ENCODE measurements at places on chromosomes 7 and 10.

DNA sequence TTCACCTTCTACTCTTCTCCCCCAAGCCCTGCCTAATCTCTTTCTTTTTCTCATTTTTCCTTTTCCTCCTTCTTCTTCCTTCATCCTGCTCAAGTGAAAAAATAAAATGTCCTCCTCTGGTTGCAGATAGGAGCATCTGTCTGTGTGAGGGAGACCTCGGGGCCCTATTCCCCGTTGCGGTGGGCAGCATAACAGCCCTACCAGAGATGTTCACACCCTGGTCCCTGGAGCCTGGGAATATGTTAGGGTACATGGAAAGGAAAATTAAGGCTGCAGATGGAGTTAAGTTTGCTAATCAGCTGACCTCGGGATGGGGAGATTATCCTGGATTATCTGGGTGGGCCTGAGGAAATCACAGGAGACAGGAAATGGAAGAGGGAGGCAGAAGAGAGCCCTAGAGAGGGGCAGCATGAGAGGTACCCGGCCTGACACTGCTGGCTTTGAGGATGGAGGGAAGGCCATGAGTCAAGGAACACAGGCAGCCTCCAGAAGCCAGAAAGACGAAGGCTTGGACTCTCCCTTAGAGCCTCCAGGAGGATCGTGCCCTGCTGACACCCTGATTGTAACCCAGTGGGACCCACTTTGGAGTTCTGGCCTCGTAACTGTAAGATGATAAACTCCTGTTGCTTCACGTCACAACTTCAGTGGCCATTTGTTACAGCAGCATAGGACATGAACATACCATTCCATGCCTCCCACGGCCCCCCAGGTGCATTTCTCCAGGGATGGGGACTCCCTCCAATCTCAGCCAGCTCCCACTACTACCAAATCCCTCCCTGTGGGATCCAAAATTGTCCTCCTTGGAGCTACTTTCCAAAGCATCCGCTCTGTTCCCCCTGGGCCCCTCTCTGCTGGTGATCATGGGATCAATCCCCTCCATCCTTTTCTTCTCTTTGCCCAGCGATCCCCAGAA lies 39.0 kb upstream of the ZMIZ1 start:
- DNase-seq, result no peak

GRCh38 chr10:85003083-85003482 lies 674.7 kb downstream of the CCSER2 start:
- no peak for DNase-seq

- DNase-seq, result no peak
Measured at GRCh38 chr7:16564909-16565426, 38.3 kb downstream of the LRRC72 start.

DNA sequence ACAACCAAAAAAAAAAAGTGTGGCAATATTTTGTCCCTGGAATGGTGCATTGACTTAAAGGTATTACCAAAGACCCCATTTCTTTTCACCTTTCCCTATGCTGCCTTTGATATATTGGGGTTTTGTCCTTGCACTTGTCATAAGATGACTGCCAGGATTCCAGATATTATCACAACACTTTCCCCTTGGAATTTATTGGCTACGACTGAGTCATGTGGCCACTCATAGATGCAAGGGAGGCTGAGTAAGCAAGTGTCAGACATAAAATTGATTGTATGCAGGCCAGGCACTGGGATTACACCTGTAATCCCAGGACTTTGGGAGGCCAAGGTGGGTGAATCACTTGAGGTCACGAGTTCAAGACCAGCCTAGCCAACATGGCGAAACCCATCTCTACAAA lies 83.6 kb downstream of the PPP1R3C start:
- no peak for DNase-seq

- no peak for DNase-seq
Measured at GRCh38 chr10:28765641-28766040, 88.3 kb downstream of the BAMBI start.

DNA sequence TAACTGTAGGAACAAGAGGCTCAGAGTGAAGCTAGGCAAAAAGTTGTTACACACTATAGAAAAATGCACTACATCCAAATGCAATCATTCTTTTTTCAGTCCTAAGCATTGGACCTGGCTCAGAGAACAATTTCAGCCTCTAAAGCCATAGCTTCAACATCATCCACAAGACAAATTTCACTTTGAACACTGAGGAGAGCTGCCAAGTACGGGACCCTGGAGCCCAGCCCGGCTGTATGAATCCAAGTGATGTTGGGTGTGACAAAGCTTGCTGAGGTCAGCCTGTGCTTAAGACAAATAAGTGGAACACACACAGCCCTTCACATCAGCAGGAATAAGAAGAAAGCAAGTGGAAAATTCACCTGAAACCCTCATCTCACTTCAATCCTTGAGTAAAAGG lies 233.1 kb upstream of the PFKP start:
- DNase-seq, result no peak

DNA sequence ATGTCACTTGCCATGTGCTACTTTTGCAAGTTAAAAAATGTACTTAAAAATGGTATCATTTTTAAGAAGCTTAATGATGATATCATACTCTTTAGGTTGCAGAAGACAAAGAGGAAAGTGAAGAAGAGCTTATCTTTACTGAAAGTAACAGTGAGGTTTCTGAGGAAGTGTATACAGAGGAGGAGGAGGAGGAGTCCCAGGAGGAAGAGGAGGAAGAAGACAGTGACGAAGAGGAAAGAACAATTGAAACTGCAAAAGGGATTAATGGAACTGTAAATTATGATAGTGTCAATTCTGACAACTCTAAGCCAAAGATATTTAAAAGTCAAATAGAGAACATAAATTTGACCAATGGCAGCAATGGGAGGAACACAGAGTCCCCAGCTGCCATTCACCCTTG lies 6.1 kb downstream of the LMOD2 start:
- no peak for DNase-seq

DNA sequence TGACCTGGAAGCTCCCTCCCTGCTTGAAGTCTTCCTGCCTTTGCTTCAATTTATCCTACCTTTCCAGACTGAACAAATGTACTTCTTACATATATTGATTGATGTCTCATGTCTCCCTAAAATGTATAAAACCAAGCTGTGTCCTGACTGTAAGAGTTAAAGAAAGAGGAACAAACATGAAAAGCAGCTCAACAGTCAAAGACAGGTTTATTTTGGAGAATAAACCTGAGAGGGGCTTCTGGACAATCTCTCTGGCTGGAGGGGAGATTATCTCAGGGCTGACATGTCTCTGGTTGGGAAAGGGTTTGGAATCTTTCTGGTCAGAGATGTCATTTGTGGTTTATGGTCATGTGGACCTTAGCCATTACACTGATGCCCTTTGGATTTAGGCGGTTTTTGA lies 41.0 kb downstream of the OR13A1 start:
- DNase-seq, result no peak

DNA sequence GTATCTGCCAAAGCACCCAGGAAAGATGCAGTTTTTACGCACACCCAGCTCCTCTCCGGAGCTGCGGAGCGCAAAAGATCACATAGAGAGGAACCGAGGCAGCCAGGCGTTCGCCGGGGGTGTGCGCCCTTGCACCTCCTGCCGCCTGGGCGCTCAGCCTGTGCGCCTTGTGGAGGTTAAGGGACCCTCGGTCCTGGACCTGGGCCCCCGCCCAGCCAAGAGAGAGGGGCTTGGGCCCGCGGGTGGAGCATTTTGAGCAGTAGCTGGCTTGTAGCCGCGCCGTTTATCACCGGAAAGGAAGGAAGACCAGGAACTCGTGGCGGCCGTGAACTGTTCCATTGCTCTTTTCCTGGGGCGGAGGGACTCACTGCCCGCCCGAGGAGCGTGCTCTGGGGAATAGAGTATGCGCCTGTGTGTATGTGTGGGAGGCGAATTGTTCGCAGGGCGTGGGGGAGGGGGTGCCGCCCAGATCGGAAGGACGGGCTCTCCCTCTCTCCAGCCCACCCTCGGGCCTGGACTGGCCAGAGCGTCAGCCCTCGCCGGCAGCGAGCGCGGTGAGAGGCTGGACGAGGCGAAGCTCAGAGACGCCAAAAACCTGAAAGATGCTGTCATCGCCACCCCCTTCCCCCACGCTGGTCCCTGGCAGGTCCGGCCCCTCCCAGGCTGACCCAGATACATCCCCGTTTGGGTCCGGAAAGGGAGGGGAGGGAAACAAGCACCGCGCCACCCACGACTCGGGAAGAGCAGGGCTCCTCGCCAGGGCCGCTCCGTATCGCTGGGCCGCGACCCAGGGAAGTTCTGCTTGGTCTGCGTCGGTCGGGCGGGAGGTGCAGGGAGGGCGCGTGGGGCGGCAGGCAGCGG lies 1.2 kb upstream of the WNT2 start:
- DNase-seq, result no peak

DNA sequence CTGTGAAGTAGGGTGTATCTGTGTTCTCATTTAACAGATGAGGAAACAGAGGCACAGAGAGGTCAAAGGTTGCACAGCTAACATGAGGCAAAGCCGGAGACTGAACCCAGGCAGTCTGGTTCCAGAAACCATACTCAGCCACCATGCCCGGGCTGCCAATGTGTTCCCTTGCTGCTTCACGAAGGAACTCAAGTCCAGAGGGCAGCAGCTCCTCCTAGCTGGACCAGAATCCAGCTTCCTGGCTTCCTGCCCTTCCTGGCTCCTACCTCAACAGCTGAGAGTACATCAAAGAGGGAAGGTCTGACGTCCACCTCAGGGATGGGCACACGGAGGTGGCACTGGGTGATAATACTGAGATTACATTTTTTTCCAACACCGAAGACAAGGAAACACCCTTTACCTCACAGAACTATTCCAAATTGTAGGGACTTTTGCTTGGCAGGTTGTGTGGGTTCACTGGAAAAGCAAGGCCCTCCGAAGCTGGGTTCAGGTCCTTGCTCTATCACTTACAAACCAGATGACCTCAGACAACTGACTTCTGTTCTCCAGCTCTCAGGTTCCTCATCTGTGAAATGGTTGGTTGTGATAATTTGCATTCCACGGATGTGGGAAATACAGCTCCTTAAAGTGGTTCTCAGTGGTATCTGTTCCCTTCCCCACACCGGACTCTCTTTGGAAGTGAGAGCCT lies 154.1 kb upstream of the ZMIZ1 start:
- no peak for DNase-seq

All from stimulated activated CD8-positive, alpha-beta memory T cell treated with anti-CD3 and anti-CD28 coated beads, Interleukin-4, amount 100 ng/mL, for 4 hours (primary cell).